CD8-positive, alpha-beta T cell (primary cell): ENCODE measurements at places on chromosomes 6 and 20. TPM values are rescaled to one million over a fixed set of nuclear protein-coding genes. Genes with fewer than 3 reads are reported as not detected.

Gene UNC5CL
- total RNA-seq, result 1.4 TPM

- no peak for DNase-seq
Observed at GRCh38 chr6:151167034-151167433, 72.7 kb upstream of the AKAP12 start.

Gene PDYN
- total RNA-seq, result not detected

- DNase-seq, result no peak
Observed at GRCh38 chr6:4383910-4384638, 248.7 kb upstream of the ECI2 start.

Gene RAET1G
- total RNA-seq, result not detected

Gene POLR1C
- 73.9 TPM for total RNA-seq

Gene ENPP1
- total RNA-seq, result not detected

GRCh38 chr20:10131732-10132345 is 86.8 kb upstream of the SNAP25 start:
- DNase-seq, result no peak

Gene BPIFB2
- not detected for total RNA-seq

GRCh38 chr20:10521836-10522235 is 86.7 kb downstream of the SLX4IP start:
- no peak for DNase-seq

GRCh38 chr6:166738386-166739116 is 111.5 kb upstream of the RPS6KA2 start:
- DNase-seq, result no peak

DNA sequence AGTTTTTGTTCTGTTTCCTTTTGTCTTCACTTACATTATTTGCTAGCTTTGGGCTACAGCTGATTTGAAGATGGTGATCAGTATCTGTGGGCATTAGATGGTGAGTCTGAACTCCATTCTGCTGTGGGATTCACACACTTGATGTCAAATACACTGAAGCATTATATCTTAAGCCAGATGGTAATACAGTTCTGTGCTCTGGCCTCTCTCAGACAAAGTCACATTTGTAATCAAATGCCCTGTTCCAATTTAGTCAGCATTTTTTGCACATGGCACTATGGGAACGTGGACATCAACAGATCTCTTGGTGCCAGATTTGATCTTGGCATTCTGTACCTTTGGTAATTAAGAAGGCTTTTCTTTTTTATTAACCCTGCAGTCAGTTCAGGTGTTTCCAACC is 56.0 kb downstream of the SASH1 start:
- DNase-seq, result no peak
